ENCODE measurements at places on chromosomes 2 and 18.

DNA sequence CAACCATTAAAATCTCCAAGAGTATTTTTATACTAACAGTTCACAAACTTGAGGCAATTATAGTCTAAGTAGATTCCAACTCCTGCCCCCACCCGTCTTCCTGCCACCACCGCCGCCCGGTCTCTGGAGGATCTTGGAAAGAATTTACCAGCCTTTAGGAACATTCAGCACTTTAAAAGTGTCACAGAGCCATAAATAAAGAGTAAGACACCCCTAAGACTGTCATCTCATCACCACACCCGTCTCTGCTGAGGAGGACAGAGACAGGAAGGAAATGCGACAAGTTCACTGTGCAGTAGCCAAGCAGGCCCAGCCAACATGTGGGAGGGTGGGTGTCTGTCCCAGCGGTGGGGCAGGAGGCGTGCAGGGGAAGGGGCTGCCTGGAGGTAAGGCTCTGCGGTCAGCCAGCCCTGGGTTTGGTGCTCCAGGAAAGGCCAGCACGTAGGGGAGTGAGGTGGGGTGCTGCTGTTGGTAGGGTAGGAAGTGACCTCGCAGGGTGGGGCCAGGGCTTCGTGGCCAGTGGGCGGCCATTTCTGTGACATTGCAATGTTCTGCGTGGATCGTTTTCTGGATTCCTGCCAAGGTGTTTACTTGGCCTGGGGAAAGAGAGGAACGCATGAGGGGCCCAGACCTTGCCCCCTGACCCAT is 111.6 kb downstream of the FAM210A start:
- DNase-seq, result no peak

- DNase-seq, result no peak
Measured at GRCh38 chr2:40823478-40823877, 371.6 kb upstream of the SLC8A1 start.

- peak; percentile 33 for DNase-seq
Measured at GRCh38 chr18:75173125-75173432, 35.9 kb downstream of the PTGR3 start.

- DNase-seq, result no peak
Measured at GRCh38 chr2:189516546-189516945, 64.0 kb downstream of the SLC40A1 start.

DNA sequence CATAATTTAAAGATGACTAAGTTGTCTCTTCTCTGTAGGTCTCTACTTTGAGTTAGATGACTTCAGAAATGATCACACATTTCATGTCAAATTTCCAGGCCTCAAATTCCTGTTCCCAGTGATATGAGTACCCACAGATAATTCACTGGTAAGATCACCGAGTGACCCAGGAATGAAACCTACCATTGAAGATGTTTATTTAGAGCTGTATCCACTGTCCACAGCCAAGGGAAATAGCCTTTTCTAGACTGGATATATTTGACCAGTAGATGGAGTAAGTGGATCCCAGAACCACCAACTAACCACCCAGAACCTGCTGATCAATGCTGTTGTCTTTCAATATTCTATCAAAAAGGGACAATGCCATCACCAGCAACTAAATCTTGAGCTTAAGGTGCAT is 238.8 kb downstream of the SLC8A1 start:
- peak; percentile 43 for DNase-seq
